ENCODE measurements at places on chromosomes 2 and 18.

- no peak for DNase-seq
Observed at GRCh38 chr2:24021122-24021998, 11.5 kb downstream of the MFSD2B start.

GRCh38 chr18:28735731-28736130 lies 558.8 kb upstream of the CDH2 start:
- DNase-seq: no peak

GRCh38 chr2:226694586-226695284 lies 104.9 kb downstream of the IRS1 start:
- DNase-seq: no peak

- no peak for DNase-seq
Observed at GRCh38 chr2:206851521-206851920, 86.1 kb downstream of the FASTKD2 start.

GRCh38 chr2:96893289-96894150 lies 23.6 kb upstream of the SEMA4C start:
- no peak for DNase-seq

- DNase-seq: no peak
Observed at GRCh38 chr2:121888189-121888557, 132.7 kb downstream of the TSN start.

DNA sequence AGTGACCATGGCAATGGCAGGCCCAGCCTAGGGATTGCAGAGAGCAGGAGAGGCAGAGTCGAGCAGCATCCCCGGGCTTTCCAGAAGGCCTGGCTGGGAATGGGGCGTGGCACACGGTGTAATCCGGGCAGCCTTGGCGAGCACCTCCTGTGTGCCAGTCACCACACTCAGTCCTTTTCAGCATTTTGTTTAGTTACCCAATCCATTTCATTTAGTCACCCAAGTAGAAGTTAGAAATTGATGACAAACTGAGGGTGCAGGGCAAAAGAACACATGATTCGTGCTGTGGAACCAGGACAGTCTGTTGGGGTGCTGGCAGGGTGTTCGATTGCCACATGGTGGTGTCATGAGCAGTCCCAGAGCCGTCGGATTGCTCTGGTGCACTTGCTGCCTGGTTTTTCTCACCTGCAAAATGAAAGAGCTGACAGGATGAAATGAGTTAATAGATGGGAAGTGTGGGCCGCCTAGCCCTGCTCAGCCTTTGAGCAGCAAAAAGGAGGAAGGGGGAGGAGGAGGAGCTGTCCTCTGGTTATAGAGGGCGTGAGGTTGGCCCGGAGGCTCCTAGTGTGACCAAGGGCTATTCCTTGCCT lies 299.4 kb downstream of the AGAP1 start:
- DNase-seq: no peak

DNA sequence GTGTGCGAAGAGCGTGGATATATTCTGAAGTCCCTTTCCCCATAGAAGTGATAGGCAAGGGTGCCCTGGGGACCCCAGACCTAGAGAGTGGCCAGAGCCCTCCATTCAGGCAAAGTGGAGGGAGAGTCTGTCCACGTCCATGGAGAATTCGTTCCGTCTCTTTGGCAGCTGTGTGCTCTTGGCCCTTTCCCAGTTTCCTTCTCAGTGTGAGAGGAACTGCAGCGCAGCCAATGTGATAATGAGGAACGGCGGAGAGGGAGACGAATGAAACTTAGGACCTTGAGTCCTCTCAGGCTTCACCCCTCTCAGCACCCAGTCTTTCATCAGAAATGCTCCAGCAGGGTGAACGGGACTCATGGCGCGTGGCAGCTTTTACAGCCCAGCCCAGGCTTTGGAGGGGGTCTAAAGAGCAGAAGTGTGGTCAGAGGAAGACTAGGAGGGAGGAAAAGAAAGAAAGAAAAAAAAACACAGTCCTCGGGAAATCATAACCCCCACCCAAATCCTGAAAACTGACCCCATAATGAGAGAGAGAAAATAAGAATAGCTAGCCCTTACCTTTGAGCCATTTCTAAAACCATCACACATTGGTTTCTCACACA lies 95.0 kb upstream of the RIOK3 start:
- DNase-seq: no peak

- no peak for DNase-seq
Observed at GRCh38 chr2:192190474-192190873, 4.3 kb downstream of the TMEFF2 start.

GRCh38 chr2:118103951-118104940 lies 16.0 kb downstream of the INSIG2 start:
- no peak for DNase-seq

GRCh38 chr2:141590620-141591019 lies 540.2 kb downstream of the LRP1B start:
- no peak for DNase-seq

GRCh38 chr18:79560861-79561210 lies 118.8 kb upstream of the CTDP1 start:
- DNase-seq: no peak

- DNase-seq: no peak
Observed at GRCh38 chr2:120430501-120430830, 84.5 kb downstream of the INHBB start.

GRCh38 chr2:234694244-234695013 lies 197.5 kb upstream of the ARL4C start:
- DNase-seq: no peak

DNA sequence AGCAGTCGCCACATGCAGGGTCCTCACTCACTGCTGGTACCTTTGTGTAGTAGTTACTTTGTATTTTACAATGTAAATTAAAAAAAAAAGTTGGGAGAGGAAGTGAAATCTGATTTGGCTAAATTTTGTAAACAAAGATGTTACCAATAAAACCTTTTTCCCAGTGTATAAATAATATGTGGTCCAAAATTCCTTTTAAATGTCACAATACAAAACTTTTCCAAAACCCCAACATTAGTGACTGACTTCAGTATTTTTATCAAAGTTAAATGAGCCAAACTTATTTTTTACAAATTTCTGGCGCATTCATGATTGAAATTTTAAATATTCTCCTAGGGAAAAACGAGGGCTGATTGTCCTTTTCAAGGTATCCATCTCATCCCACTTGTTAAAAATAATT lies 239.9 kb downstream of the AGAP1 start:
- no peak for DNase-seq

- DNase-seq: no peak
Observed at GRCh38 chr2:11437602-11438001, 28.4 kb downstream of the E2F6 start.

DNA sequence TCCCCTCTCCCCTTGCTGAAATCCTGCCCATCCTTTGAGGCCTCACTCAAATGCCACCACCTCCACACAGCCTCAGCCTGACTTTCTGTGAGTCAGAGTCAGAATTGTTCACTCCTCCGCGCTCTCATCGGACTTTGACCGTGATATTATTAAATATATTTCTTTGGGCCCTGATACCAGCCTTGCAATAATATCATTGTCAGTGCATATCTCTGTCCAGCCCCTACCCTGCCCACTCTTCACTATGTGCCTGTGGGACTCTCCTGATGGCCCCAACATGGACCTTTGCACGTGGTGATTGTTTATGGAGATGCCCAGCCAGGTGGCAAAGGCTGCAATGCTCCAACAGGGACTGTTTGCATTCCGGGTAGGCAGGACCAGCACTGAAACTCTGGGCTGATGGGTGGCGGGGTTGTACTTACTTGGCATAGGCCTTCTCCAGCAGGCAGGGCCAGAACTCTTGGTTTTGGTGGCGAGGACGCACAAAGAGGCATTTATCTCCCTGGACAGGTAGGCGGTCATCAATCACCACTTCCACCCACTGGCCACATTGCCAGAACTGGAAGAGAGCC lies 37.3 kb downstream of the CAPN13 start:
- no peak for DNase-seq

- DNase-seq: no peak
Observed at GRCh38 chr2:192208848-192209247, 14.1 kb upstream of the TMEFF2 start.

- no peak for DNase-seq
Observed at GRCh38 chr2:205579335-205579734, 103.0 kb upstream of the NRP2 start.

DNA sequence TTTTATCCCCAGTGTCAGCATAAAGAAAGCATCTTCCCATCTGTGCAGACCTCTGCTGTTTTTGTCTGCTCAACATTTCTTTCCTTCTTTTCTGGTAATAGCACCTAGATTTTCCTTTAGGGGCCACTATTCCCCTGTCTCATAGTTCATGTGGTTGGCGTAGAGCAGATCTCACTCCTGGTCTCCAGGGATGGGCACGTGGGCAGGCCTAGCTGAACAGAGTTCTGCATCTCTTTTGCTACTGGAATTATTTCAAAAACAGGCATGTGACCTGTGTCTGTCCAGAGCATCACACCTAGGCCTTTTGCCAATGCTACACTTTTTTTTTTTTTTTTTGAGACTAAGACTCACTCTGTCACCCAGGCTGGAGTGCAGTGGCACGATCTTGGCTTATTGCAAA lies 17.7 kb upstream of the ICOS start:
- DNase-seq: no peak

GRCh38 chr18:36887114-36887513 lies 58.2 kb downstream of the KIAA1328 start:
- DNase-seq: no peak

DNA sequence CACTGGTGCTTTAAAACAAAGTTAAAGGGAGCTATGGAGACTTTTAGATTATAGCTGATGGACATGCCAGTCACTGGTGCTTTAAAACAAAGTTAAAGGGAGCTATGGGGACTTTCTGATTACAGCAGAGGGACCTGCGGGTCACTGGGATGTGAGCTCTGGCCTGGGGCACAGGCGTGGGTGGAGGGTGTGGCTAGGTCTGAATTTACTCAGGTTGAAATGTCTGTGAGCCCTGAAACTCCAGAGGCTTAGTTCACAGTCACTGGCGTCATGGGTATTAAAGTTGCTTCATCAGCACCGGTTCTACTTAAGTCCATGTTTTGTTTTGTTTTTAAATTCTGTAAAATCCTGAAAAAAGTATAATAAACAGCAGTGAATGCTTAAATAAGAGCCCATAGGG lies 49.0 kb upstream of the TMEM18 start:
- no peak for DNase-seq

- no peak for DNase-seq
Observed at GRCh38 chr2:229836847-229837246, 85.0 kb downstream of the TRIP12 start.

DNA sequence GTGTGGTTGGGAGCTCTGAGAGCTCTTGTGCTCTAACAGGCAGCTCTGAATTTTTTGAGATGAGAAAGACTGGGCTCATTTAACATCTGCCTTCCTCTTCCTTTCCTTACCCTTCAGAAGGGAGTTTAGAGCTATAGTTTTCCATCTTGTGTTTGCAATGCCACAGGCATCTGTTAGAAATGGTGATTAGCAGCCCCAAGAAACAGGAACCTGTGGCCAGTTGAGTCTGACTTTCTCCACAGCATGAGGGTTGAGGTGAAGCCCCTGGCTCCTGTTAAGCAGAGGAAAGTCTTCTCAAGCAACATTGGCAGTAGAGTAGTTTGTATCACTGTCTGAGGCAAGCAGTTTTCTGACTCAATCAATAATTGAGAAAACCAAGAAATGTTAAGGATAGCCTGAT lies 577.4 kb downstream of the ZEB2 start:
- DNase-seq: no peak

DNA sequence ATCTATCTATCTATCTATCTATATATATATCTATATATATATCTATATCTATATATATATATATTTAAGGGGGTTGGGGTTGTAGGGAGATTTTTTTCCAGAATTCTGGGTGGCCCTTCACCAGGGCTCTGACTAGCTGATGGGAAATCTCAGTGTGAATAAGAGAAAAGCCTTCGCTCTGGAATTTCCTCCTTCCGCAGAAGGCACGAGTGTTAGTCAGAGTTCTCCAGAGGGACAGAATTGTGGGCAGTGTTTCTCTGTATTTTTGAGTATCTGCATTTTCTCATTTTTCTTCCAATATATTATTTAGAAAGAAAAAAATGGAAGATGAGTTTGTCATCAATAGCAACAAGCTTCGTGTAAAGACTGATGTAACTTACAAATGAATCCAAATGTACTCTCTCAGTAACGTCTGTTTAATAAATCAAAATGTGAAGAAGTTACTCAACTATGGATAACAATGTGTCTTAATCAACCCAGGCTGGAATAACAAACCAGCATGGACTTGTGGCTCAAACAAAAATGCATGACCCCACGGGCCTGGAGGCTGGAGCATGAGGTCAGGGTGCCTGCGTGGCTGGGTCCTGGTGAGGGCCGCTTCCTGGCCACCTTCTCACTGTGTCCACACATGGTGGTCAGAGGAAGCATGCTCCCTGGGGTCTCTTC lies 10.6 kb upstream of the SNTG2 start:
- no peak for DNase-seq

- no peak for DNase-seq
Observed at GRCh38 chr2:96239745-96240264, 26.0 kb downstream of the TMEM127 start.

- DNase-seq: no peak
Observed at GRCh38 chr2:45263147-45263546, 253.9 kb upstream of the SIX2 start.

GRCh38 chr2:124884315-124884714 lies 859.2 kb downstream of the CNTNAP5 start:
- DNase-seq: no peak

DNA sequence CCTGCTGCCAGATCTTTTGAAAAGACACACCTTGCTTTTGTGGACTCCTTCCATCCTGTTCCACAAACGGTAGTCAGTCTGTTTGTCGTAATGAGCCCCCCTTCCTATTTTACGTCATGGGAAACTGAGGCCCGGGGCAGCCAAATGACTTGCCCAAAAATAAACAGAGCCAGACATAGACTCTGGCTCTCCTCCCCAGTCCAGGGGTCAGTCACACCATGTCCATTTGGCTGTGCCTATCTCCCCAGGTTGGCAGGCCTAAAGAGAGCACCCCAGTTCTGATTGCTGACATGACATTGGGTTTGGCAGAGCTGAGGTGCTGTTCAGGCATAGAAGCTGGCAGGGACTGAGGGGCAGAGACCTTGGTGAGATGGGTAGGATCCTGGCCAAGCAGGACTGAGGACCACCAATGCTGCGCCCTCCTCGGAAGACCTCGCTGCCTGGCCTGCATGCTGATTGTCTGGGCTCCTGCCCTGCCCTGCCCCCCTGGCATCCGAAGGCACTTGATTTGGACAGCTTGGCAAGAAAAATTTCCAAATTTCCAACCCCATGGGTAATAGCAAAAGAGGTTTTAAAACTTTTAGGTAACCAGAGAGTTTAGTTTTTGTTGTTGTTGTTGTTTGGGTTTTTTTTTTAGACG lies 335.4 kb downstream of the DYSF start:
- no peak for DNase-seq

DNA sequence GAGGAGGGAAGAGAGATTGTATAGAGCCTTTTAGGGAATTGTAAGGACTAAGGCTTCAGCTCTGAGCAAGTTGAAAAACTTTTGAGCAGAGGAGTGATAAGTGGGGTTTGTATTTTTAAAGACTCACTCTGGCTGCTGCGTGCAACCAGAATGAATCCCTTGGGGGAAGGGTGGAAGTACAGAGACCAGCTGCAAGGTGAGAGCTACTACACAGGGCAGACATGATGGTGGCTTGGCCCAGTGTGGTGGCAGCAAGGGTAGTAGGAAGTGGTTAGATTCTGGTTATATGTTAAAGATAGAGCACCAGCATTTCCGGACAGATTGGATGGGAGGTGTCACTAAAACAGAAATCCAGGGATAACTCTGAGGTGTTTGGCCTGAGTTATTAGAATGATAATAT lies 10.1 kb upstream of the SESTD1 start:
- no peak for DNase-seq

- no peak for DNase-seq
Observed at GRCh38 chr2:213086571-213086970, 64.8 kb downstream of the IKZF2 start.

GRCh38 chr2:100813527-100813926 lies 6.4 kb upstream of the NPAS2 start:
- DNase-seq: no peak

GRCh38 chr18:63878343-63878742 lies 9.2 kb upstream of the SERPINB2 start:
- DNase-seq: no peak

GRCh38 chr2:238598802-238599530 lies 172.2 kb downstream of the ASB1 start:
- no peak for DNase-seq
